ENCODE measurements at places on chromosomes 16 and 17. TPM values are rescaled to one million over a fixed set of nuclear protein-coding genes. Genes with fewer than 3 reads are reported as not detected.
A peak's percentile ranks its signal among the peaks of the same experiment; 100 is the strongest.

DNA sequence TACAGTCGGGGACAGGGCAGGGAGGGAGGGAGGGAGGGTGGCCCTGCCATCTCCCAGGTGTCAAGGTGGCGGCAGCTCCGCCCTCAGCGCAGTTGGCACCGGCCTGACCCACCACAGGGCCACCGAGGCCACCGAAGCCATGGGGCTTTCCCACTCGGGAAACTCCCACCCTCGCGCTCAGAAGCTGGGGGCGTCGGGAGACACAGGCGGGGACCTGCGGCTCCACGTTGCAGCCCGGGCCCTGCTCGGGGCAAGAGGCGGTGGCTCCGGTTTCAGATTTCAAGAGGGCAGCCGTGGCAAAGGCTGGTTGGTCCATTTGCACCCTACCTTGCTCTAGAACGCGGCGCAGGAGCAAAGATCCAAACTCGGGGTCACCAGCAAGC lies 544 bp downstream of the CYB561 start:
- DNase-seq: peak; percentile 58

GRCh38 chr17:3679531-3680126 lies 11.0 kb downstream of the EMC6 start:
- no peak for DNase-seq

DNA sequence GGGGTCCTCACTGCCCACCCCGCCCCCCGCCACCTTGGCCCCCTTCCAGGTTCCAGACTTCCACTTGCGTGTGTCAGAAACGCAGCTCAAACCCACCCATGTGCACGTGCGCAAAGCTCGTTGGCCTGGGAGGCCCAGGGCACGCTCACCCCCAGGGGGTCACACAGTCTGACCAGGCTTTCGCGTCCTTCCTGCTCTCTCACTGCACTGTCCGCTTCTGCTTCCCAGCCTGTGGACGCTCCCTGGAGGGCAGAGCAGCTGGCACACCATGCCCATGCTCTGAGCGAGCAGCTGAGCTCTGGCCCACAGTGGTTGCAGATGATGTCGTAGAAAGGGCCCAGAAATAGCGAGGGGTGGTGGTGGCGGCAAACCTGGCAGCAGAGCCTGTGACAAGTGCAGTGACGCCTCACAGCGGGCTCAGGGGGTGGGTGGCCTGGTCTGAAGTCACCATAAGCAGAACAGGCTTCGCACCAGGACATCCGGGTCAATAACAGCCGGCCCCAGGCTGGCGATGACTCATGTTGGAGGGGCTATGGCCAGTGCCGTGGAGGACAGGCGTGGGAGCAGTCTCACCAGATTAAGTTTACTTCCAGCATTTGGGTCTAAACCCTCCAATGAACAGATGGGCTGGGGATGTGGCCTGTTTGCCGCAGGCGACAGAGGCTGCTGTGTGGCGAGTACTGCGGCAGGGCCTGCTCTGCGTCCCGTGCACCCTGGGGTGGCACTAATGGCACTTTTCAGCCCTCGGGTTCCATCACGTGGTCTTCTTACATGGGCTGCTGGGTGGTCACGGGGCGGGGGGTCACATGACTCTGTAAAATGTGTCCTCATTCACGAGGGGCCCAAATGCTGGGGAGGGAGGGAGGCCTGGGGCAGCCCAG lies 49.0 kb downstream of the NT5M start:
- DNase-seq: no peak

DNA sequence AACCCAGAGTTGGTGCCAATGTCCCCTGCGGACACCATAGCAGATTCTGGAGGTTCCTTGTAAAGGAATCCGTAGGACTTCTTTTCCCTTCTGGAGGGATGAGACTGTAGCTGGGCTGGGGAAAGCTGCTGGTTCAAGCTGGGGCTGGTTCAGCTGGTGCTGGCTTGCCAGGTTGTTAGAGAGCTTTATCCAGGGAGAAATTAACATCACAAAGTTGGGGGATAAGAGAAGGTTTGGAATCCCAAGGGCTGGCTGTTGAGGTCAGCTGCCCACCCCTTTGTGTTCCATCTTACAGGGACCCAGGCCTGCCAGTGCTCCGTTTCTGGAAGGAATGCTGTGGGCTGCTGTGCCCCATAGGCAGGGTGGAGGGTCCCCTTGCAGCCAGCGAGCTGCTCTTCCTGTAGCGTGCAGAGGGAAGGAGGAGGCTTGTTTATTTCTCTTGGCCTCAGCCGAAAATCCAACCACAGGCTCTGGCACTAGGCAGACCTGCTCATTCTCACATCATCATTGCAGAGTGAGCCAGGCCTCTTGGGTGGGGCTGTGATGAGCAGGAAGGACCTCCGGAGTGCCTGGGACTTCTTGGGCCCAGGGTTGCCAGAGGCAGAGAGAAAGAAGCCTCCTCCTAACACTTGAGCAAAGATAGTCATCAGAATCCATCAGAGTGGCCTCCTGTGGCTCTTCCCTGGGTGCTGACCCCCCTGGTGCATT lies 251.1 kb downstream of the SEC14L1 start:
- no peak for DNase-seq

GRCh38 chr16:2048116-2048543 lies 345 bp downstream of the TSC2 start:
- DNase-seq: no peak

DNA sequence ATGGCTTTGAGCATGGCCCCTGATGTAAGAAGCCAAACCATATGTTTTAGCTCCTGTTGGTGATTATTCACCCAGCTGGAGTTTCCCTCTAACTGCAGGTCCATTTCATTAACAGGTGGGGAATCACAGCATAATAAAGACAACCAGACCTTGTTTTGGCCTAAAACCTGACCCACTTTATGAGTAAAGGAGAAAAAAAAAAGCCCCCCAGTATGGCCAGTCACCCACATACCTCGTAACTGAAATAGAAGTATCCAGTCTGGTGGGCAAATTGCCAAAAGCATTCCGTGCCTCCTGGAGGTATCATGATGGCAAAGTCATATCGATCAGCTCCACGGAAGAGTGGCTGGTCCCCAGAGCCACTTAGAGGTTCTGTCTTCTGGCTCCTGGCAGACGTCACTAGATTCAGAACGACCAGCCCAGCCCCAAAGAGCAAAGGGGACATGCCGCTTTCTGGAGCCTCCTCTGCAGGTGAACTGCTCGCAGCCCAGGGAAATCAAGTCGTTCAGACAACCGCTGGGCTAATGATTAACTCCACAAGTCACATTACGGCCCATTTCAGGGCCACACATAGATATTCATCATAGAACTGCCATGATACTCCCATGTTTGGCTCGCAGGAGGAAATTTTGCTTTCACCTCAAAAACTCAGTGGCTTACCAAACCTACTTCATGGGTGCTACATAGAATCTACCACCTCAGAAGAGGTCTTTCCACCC lies at the start of gene TMED6:
TSS of gene TMED6 (minus strand) at position 478 of the 719 bp plus-strand sequence. CDS start at position 445, 33 bp downstream.
- no peak for DNase-seq

The HSD17B2 gene
- 0.15 TPM for polyA plus RNA-seq

All from right lung (tissue), 10 donors.